Renal cortex interstitium (tissue), 15 donors: ENCODE measurements at places on chromosomes 4 and X.

DNA sequence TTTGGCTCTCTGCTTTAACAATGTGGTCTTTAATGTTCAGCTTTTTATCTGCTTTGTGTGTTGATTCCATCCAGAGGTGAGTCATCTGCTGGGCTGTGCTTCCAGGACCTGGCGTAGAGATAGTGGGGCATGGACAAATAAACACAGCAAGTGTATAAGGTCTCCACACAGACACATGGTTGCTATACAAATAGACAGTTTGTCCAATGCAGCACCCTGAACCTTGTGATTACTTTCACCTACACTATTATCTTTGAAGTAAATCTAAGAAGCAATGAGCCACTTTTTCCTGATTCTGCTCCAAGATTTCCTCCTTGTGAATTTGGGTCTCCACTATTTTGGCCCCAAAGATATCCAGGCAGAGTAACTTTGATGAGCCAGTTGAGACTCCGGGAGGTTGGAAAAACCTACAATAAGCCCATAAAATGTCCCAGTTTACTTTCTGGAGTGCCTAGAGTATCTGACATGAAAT lies 12.1 kb downstream of the PPARGC1A start:
- no peak for DNase-seq

GRCh38 chr4:44446191-44446590 lies 2.4 kb downstream of the KCTD8 start:
- DNase-seq: no peak

GRCh38 chr4:89820010-89820409 lies 17.0 kb downstream of the SNCA start:
- DNase-seq: no peak

DNA sequence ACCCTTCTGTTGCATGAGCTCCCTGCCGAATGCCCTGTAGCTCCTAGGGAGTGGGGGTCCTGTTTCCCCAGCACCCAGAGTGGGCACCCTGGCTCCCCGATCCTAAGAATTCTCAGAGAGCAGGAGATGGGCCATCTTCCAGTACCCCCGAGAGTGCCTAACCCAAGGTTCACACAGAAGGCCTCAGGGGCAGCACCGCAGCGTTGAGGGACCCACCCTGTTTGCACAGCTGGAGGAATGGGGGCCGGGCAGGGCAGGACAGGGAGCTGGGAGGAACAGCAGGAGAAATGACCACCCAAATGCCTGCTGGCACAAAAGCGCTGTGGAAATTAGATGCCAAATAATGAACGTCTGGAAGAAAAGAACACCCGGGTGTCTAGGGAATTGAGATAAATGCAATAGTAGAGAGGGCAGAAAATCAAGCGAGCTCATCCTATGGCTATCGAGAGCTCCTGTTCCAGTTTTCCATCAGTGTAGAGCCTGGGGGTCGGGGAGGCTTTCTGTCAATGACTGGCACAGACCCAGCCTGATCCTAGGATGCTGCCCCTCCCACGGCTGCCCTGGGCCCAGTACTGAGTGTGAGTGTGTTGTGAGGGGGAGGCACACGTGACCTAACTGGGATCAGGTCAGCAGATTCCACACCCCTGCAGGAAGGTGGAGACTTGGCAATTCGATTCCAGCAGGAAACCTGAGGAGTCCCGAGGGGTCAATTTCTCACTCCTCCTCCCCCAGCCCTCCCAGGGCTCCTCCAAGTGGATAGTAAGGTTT lies 25.7 kb downstream of the SEPTIN6 start:
- DNase-seq: no peak

- DNase-seq: no peak
These were observed 72.5 kb downstream of the C4orf46 start for GRCh38 chr4:158599150-158599549.

- DNase-seq: no peak
These were observed 12.3 kb upstream of the CHRNA9 start for GRCh38 chr4:40322811-40323210.

- no peak for DNase-seq
These were observed 1.2 kb downstream of the TFE3 start for GRCh38 chrX:49041744-49042580.

- DNase-seq: no peak
These were observed 7.3 kb downstream of the RPS4X start for GRCh38 chrX:72269671-72270251.

GRCh38 chr4:37561196-37561802 lies 124.9 kb downstream of the RELL1 start:
- no peak for DNase-seq

GRCh38 chr4:10078481-10079233 lies 37.9 kb downstream of the WDR1 start:
- DNase-seq: no peak

GRCh38 chr4:79362626-79363025 lies 36.8 kb upstream of the NAA11 start:
- no peak for DNase-seq
